ENCODE measurements at places on chromosomes 12 and 14.
A peak's percentile ranks its signal among the peaks of the same experiment; 100 is the strongest.

DNA sequence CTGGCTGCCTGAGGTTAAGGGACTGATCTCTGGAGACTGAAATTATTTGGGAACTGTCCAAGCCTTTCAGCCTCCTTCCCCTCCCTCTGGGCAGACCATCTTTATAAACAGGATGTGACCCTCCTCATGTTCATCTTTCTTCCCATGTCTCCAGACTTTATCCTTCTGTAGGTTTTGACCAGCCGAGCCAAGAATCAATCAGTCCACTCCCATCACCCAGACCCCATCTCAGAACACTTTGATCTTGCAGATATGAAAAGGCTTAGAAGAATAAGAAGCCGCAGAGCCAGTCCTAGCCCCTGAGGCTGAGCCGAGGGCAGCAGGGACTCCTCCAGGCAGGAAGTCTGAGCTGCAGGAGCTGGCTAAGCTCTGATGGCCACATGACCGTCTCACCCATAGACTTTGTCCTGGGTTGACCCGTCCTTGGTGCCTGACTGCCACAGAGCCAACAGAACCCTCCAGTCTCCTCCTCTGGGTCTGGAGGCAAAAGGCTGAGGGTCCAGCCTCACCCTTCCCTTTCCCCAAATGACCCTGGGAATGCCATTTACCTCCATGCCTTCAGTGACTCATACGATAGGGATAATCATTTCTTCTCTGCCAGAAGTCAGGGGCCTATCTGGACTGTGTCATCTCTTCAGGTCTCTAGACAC is 1.6 kb downstream of the KRT71 start:
- peak; percentile 57 for DNase-seq

- DNase-seq: no peak
These were observed 99.8 kb downstream of the TGFB3 start for GRCh38 chr14:75881994-75882393.

DNA sequence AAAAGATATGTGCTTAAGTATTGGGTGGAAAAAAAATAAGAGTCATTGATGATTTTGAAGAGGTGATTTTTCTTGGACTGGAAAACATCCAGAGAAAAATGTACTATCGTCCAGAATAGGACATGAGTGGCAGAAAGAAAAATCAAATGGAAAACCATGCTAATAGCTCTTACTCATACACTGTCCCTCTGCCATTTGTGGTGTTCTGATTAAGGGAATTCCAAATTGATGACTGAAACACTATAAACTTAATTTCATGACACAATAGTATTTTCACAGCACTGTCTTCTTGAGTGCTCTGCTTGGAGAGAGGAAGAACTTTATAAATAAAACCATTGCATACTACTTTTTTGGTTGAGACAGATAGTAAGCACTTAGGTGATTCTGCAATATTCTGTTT is 72.4 kb downstream of the USP15 start:
- DNase-seq: no peak

DNA sequence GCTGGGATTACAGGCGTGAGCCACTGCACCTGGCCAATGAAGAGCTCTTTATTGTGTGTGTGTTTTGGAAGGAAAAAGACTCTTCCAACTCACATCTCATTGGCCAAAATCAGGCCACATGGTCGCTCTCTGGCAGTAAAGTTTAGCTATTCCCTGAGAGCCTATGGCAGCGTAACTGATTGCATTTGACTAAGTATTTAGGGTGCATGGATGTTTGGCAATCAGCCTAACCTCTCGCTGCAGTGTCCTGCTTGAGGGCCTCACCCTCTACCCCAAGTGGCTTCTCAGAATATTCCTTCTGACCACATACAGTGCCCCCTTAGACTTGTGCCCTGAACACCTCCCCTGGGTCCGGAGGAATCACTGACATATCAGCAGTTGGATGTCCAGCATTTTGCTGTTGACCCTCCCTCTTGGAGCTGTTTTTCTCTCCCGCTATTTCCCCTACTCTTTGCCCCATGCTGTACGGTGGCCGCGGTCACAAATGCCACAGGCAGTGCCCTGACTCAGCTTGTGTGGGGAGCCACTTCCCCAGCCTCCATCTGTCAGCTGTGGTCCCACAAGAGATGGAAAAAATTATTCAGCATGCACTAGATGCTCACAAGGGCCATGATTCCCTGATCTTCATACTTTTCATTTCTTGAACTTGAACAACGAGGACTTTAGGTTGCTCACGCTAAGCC is 9.5 kb downstream of the PHETA1 start:
- DNase-seq: no peak
